Left lung (tissue), 14 donors: ENCODE measurements at places on chromosomes 3 and 15.

DNA sequence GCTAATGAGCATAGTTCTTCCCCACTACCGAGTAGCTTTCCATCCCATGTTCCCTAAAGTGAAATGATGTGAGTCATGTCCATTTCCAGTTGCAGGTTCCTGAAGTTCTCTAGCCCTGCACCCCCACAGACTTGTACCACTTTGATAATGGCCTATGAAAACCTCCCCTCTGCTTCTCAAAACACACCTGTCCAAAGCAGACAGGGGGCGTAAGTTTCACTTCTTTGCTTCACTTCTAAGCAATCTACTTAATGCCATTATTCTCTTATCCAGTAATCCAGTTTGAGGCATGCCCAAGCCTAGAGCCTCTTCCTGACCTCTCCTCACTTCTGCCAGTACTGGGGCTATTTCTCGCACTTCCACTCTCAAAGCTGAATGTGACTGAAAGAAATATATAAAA, 305.1 kb downstream of the IGSF11 start:
- no peak for DNase-seq

GRCh38 chr3:195729476-195730251, 8.9 kb downstream of the MUC20 start:
- DNase-seq = no peak

DNA sequence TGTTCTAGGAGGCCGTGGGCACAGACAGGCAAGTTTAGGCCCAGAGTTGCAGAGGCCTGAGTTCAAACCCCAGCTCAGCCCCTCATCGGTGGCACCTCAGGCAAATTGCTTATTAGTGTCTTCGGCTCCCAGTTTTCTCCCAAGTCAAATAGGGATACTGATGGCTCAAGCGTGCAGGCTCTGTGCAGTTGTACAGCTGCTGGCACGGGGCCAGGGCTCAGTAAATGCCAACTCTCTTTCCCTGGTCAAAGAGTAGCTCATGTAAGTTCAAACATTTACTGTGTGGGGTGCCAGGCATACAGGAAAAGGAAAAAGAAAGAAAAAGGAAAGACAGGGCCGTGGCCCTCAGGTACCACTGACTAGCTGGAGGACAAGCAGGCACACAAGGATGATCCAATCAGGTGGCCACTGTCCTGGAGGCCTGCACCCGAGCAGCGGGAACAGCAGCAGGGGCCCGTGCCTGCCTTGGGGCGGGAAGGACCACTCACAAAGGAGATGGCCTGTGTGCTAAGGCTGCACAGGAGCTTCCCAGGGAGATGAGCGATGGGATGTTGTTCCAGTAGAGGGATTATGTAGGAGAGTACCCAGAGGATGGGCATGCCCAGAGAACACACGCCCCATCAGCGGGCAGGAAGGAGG, 70.8 kb downstream of the TBC1D2B start:
- DNase-seq = no peak

GRCh38 chr3:45677033-45677446, 12.2 kb upstream of the SACM1L start:
- DNase-seq = no peak

DNA sequence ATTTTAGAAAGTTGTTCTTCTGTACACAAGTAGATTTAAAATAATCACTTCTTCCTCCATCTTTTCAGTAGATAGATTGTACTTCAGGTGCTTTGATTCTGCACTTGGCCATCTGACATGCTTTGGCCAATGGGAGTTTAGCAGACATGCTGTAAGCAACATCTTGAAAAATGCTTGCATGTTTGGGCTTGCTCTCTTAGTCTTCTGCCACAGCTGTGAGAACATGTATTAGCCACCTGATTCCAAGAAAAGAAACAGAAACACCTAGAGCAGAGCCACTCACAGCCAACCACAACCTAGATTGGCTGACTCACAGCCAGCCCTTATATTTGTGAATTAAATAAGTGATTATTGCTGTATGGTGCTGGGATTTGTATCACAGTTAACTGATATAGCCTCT, 70.2 kb upstream of the GADL1 start:
- DNase-seq = no peak

DNA sequence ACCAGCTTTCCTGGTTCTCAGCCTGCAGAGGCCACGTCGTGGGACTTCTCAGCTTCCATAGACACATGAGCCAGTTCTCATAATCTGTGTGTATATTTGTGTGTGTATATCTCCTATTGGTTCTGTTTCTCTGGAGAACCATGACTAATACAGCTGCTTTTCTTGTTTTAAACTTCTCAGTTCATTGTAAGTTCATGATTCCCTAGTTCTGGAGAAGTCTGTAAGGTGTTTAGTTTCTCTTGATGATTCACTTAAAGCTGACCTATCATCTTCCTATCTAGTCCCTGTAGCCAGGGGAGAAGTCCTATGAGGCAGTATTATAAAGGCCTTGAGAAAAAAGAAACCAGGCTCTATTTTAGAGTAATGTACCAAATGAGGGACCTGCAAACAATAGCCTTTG, 147.7 kb downstream of the RYR3 start:
- no peak for DNase-seq

- DNase-seq = no peak
These were observed 31.1 kb downstream of the PIK3CA start for GRCh38 chr3:179179256-179179655.

DNA sequence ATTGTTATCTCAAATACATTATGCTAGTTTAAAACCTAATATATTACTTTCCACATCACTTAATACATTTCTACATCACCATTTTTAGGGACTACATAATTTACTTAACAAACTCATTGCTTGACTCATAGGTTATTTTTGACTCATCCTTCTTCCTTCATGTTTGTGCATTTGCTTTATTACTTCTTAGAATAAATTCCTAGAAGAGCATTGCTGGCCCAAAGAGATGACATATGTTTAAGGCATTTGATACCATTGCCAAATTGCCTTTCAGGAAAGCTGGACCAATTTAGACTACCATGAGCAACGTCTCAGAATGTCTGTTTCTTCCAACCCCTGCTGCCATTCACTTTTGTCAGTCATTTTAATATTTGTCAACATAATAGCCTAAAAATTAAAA, 905.8 kb downstream of the IGSF11 start:
- no peak for DNase-seq

GRCh38 chr3:128568602-128569490, 75.8 kb upstream of the GATA2 start:
- no peak for DNase-seq

GRCh38 chr3:49602877-49603411, 48.7 kb downstream of the BSN start:
- no peak for DNase-seq

- DNase-seq = no peak
These were observed 221.8 kb upstream of the WNT5A start for GRCh38 chr3:55708921-55709320.

- DNase-seq = peak; percentile 75
These were observed 1.4 kb upstream of the IL17RC start for GRCh38 chr3:9915254-9916141.

DNA sequence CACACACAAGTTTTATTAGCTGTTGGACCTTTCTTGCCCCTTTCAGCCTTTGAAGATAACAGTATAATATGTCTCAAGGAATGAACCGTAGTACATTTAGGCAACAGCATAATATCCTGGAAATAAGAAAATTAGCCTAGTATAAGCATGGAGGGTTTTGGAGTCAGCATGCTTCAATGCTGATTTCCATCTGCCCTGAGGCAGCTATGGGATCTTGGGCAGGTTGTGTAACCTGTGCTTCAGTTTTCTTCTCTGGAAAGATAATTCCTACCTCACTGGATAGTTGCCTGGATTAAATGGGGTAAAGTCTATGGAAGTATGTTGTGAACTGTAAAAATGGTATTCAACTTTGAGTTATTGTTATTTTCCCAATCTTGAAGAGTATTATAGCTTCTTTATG, 1.6 kb downstream of the DHX30 start:
- no peak for DNase-seq

DNA sequence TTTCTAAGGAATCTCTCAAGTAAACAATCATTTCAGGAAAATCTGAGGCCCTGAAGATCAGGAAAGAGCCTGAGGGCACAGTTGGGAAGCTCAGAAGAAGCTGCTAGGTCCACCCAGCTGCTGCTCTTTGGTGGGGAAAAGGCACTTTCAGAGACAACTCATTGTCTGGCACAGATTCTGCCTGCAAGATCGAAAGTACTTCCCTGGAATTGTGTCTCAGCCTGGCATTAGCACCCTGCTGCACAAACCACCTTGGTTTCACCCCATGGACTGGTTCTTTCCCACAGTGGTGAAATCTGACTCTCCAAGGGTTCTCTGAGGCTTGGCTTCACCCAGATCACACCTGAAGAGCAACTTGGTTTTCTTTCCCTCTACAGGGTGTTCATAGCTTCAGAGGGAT, 18.7 kb downstream of the THRB start:
- DNase-seq = no peak

GRCh38 chr15:68411343-68411675, 20.7 kb downstream of the ITGA11 start:
- no peak for DNase-seq

DNA sequence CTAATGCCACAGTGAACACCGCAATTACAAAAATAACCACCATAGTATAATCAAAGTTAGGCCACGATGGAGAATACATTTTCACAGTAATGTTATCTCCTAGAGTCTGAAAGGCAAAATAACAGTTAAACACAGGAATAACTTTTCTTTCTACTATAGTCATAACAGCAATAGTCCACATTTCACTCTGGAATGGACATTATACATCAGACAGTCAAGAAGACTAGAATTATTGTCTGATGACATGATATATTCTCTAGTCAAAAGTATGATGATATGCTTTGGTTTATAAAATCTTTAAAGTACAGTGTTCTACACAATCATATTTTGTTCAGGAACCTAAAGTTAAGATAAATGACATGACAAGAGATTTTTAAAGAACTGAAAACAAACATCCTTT, 18.0 kb downstream of the SPPL2A start:
- no peak for DNase-seq

GRCh38 chr15:77986891-77987764, 90.4 kb downstream of the TBC1D2B start:
- peak; percentile 74 for DNase-seq

- DNase-seq = no peak
These were observed 141.9 kb upstream of the TNIK start for GRCh38 chr3:171602072-171602471.

DNA sequence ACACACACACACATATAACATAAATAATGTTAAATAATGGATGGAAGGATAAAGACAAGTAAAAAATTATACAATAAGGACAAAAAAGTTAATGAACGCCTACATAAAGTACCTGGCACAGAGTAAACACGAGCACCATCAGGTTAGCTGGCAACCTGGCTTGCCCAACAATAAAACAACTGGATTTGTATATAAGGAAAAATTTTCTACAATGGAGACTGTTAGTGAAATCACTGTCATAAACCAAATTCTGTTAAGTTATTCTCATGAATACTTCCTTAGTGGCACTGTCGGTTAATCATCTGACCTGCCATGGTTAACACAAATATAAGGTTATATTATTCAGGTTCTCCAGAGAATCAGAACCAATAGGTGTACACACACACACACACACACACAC, 54.8 kb downstream of the DPH6 start:
- DNase-seq = no peak

DNA sequence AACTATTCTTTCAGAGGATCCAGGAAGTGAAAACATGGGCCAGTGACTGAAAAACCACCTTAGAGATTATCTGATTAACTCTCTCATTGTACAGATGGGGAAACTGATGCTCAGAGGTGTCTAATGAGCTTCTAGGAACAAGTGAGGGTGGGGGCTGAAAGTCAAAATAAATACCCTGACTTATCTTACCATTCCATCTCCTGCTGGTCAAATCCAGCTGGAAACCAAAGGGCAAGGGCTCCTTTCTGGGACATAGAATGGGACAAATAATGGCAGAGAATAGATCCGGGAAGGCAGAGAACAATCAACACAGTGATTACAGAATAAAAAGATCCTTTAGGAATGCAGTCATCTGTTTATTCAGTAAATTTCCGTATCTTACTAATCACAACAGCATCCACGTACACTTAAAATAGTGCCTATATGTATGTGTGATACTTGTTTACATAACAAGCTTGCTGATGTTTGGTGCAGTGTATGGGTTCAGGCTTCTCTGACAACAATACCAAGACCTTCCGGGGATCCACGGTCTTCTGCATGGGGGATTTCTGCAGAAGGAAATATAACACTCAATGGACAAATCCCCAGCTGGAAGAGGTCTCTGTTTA, 173.2 kb downstream of the THSD4 start:
- no peak for DNase-seq

DNA sequence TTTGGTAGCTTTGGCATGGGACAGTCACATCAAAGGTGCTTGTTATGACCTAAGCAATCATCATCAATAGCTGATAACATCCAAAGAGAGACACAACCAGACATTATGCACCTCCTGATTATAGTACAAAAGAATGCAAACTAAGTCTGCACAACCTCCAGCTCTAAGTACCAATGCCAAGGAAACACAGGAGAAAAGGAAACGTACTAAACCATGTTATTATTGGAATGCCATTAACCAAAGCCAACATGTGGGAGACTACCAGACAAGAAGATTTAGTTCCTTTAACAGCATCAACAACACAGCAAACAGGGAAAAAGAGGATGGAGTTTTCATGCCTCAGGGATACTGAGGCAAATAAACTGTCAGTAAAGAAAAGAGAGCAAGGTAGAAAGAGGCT, 61.4 kb downstream of the CD47 start:
- DNase-seq = no peak

- no peak for DNase-seq
These were observed 24.9 kb downstream of the SIAH2 start for GRCh38 chr3:150737874-150738679.

DNA sequence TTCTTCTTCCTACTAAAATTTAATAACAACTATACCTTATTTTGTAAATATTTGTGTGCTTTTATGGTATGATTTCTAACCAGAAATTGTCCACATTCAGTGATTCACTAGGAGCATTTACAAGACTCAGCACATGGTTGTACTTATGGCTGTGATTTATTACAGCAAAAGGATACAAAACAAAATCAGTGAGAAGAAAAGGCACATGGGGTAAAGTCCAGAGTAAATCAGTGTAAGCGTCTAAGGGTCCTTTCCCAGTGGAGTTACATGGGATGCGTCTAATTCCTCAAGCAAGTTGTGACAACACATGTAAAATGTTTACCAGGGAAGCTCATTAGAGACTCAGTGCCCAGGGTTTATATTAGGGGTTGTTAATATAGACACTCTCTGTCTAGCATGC, 31.1 kb downstream of the RNF13 start:
- no peak for DNase-seq

- DNase-seq = no peak
These were observed 54.5 kb upstream of the FNDC3B start for GRCh38 chr3:171984883-171985282.

- DNase-seq = no peak
These were observed 179.1 kb downstream of the THSD4 start for GRCh38 chr15:71294251-71294910.

GRCh38 chr3:141091426-141091825, 40.3 kb downstream of the SPSB4 start:
- DNase-seq = no peak

DNA sequence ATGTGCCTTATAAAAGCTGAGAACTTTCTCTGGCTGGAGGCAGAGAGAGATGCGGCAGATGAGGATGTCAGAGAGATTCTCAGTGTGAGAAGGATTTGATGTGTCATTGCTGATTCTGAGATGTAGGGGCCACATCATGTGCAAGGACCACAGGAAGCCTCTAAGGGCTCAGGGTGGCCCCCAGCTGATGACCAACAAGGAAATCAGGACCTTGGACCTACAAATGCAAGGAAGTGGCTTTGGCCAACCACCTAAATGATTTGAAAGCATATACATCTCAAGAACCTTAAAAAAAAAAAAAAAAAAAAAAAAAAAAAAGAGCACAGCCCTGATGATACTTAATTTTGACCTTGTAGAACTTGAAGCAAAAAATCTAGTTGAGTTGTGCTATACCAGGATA, 282.4 kb downstream of the ERC2 start:
- no peak for DNase-seq
